ENCODE measurements at places on chromosomes 4 and X.

- no peak for DNase-seq
These were observed 46.5 kb downstream of the REPS2 start for GRCh38 chrX:16992951-16993350.

DNA sequence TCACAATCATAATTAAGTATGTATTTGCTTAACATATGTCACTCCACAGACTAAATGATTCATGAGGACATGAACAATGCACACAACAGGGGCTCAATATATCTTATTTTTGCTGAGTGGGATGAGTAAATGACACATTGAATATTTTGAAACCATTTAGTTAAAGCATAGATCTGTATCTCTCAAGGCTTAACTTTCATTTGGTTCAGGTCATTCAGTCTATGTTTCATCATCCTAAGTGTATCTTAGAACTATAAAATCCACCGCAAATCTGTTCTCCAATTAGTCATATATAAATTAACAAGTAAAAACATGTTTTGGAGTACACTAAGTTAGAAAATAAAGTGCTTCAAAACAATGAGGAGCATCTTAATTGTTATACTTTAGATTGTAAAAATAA is 45.8 kb downstream of the AREG start:
- no peak for DNase-seq

- DNase-seq: no peak
These were observed 72.7 kb upstream of the PSAPL1 start for GRCh38 chr4:7507381-7507780.

DNA sequence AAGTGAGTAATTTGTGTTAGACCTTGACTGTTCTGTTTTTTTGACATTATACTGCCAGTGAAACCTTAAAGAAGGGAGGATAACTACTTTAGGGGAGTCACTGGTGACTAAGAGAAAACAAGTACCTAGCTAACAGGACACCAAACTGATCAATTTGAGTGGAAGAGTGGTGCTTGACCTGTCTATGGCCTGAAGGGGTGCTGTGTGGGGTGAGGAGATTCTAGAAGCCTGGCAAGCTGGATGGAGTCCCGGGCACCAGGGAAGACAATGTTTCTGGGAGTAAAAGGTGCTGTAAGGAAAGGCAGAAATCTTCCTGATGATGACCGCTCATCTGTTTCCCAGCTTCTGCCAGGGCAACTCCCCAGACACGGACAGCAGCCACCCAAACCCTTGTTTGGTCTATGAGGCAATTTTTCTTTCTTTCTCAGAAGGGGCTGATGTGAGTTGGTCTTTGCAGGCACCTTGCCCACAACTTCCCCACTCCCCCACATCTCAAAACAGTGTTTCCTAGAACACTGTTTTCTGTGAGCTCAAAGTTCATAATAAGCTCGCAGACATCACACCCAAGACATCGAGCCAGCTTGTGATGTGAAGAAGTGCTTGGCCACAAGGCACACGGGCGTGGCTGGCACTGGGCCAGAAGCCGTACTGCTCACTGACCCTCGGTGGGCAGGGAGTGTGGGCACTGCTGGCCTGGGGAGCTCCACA is 4.6 kb downstream of the TXK start:
- peak; percentile 22 for DNase-seq

GRCh38 chr4:113820108-113820507 is 58.6 kb upstream of the CAMK2D start:
- no peak for DNase-seq

GRCh38 chrX:13448941-13449340 is 120.5 kb upstream of the EGFL6 start:
- DNase-seq: no peak

- no peak for DNase-seq
These were observed 42.2 kb downstream of the TLL1 start for GRCh38 chr4:165915215-165915614.

DNA sequence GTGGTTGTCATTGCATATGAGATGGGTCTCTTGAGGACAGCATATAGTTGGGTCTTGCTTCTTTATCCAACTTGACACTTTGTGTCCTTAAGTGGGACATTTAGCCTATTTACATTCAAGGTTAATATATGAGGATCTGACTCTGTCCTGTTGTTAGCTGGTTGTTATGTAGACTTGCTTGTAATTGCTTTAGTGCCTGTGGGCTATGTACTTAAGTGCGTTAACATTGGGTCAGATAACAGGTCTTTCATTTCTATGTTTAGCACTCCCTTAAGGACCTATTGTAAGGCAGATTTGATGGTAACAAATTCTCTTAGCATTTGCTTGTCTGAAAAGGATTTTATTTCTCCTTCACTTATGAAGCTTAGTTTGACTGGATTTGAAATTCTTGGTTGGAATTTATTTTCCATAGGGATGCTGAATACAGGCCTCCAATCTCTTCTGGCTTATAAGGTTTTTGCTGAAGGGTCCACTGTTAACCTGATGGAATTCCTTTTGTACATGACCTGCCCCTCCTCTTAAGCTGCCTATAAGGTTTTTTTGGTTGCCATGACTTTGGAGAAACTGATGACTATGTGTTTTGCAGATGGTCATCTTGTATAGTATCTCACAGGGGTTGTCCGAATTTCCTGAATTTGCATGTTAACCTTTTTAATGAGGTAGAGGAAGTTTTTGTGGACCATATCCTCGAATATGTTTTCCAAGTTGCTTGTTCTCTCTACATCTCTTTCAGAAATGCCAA is 162.0 kb downstream of the NKX6-1 start:
- DNase-seq: no peak
